ENCODE measurements at places on chromosomes 12 and 14.
A peak's percentile ranks its signal among the peaks of the same experiment; 100 is the strongest.

- no peak for DNase-seq
Observed at GRCh38 chr12:68772714-68773113, 26.7 kb downstream of the SLC35E3 start.

DNA sequence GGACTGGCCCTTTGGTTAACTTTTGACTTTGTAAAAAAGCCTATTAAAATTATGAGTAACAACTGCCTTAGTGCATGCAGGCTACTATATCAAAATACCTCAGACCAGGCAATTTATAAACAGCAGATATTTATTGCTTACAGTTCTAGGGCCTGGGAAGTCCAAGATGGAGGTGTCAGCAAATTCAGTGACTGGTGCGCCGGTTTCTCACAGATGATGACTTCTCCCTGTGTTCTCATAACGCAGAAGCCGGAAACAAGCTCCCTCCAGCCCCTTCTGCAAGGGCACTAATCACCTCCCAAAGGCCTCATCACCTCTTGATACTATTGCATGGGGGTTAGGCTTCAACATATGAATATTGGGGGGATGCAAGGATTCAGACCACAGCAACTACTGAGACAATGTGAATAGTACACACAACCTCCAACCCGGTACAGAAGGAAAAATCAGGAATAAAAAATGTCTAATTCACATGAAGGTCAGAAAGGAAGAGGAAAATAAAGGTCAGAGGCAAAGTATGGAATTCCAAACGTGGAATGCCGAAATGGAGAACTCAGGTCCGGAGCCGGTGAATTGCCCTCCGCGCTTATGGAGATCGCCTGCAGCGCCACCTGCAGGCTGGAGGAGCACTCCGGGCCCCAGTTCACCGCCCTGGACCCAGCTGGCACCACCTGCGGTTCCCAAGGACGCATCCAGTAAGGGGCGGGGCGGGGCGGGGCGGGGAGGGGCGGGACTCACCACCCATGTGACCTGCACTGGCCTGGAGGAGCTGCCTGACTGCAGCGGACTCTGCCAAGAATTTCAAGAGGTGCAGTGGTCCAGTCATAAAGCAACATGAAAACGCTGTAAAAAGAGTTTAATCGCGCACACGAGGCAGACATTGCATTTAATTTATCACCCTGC is 203.4 kb downstream of the KIF26A start:
- DNase-seq: peak; percentile 88

GRCh38 chr14:96861568-96862310 is 64.6 kb downstream of the VRK1 start:
- DNase-seq: no peak

- DNase-seq: peak; percentile 99
Observed at GRCh38 chr12:49707128-49707811, at the start of gene FMNL3. Gene FMNL3, minus strand, starts transcription at chr12:49707405. Its CDS starts 225 bp downstream, at chr12:49707180.

GRCh38 chr14:96304956-96305355 is 48.9 kb downstream of the BDKRB1 start:
- no peak for DNase-seq

- DNase-seq: peak; percentile 85
Observed at GRCh38 chr12:13390381-13390861, 193.9 kb downstream of the EMP1 start.

DNA sequence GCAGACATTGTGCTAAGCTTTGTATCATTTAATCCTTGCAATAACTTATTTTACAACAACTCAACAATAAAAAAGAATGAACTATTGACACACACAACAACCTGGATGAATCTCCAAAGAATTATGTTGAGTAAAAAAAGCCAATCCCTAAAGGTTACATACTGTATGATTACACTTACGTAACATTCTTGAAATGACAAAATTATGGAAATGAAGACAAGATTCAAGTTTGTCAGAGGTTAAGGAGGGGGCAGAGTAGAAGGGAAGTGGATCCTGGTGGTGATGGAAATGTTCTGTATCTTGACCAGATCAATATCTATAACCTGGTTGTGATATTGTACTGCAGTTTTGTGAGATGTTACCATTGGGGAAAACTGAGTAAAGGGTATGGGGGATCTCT is 63.2 kb upstream of the LMNTD1 start:
- no peak for DNase-seq

DNA sequence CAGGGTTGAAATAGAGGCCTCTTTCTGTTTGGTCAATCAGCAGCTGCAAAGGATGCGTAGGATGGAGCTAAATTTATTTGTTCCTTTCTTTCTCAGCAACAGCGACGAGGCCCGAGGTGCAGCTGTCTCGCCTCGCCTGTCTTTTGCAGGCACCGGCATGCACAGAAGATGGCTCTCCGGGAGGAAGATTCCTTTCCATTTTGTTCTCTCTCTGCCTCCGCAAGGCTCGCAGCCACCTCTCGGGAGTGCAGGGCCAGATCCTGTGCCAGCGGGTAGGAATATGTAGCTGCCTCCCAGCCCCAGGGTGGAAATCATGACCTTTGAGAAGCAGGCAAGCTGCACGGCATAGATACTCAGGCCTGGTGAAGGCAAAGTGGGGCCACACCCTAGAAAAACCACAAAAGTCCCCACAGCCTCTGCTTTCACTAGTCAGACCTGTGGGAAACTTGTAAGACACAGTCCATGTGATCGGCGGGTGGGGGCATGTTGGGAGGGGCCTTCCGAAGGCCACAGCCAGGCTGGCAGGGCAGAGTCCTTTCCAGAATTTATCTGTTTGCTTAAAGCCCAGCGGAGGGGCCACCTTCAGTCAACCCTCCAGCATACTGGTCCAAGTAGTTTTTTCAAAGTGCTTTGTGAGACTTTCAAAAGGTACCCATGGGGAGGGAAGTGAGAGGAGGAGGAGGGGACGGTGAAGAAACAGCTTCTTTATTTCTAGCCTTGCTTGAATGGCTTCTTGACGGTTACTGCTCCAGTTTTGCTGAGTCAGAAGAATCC is at the start of gene MAP1LC3B2:
Gene MAP1LC3B2 (plus strand): TSS at position 220 of the 774 bp plus-strand sequence. CDS start 16,562 bp downstream, outside the sequence.
- peak; percentile 54 for DNase-seq

DNA sequence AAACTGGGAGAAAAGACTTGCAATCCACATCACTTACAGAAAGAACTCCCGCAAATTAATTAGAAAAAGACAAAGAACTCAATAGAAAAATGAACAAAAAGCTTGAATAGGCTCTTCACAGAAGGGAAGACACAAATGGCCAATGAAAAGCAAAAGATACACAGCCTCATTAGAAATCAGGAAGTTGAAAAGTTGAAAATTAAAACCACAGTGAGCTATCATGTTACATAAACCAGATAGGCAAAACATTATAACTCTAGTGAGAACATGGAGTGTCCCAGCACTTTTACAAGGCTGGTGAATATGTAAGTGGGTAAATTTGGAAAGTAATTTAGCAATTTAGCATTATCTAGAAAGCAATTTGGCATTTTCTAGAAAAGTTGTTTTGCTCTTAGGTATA is 158.4 kb upstream of the RASSF8 start:
- no peak for DNase-seq

GRCh38 chr12:857611-858010 is 91.9 kb downstream of the RAD52 start:
- no peak for DNase-seq

DNA sequence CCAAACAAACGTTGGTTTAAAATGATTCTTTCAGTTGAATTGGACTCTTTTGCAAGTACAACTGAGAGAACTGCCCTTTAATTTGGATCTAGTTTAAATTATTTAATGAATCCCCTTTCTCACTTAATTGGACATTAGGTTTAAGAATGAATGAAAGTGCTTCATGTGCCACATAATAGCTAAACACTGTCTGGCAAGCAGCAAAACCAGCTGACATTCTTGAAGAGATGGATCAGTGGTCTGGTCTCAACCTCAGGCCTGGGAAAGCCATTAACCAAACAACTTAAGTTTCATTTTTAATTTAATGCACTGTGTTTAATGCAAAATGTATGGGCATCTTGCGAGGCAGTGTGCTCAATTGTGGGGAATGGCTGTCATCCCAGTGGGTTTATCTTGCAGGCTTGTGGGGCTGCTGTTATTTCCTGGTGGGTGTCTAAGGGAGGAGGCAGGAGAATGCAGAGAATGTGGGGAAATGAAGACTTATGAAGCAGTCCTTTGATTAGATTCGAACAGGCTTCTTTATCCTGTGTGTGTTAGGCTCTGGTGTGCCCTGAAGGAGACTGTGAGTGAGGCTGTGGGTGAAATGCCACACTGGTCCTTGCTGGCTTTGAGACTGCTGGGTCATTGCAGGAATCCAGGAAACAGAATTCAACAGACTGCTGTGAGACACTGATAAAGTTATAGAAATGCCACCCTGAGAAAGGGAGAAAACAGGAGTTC is 144.1 kb upstream of the PELI2 start:
- no peak for DNase-seq

- DNase-seq: peak; percentile 85
Observed at GRCh38 chr12:8038659-8039114, 6.2 kb downstream of the FOXJ2 start.

DNA sequence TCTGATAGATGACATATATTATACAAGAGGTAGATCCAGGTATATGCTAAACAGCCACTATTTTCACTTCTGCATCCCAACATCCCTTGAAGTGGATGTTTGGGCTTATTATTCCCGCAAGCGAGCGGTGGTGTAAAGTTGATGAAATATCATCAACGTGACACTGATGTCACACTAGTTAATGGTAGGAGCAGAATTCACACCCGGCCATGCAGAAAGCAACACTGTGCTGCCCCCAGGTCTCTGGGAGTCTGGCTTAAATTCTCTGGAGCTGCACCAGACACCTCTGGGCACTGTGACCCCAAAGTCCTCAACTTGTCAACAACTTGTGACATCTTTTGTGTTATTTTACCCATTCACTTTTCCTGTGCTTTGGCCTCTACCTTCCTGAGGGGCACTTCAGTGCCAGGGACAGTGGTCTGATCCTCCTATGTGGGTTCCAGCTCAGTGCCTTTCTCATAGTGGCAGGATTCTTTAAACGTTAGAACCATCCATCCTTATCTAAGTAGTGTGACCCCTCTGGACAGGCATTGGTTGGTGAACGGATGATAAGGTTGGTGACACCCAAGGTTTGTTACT is 952 bp downstream of the DRAM1 start:
- no peak for DNase-seq

DNA sequence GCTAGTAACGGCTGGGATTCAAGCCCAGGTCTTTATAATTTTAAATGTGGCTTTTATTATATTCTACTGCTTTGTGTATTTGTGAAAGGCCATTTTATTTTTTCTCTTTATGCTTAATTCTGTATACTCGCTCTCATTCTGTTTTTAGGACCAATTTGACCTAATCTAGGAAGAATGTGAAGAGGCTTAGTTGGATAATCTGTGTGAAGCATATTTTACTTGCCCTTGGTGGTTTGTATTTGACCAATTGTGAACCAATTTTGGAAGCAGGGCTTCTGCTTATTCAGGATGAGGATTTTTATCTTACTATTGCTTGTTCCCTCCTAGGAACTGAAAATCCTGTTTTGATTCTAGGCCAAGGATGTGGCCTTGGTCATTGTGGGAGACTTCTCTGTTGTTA is 113.1 kb downstream of the TTC6 start:
- no peak for DNase-seq

DNA sequence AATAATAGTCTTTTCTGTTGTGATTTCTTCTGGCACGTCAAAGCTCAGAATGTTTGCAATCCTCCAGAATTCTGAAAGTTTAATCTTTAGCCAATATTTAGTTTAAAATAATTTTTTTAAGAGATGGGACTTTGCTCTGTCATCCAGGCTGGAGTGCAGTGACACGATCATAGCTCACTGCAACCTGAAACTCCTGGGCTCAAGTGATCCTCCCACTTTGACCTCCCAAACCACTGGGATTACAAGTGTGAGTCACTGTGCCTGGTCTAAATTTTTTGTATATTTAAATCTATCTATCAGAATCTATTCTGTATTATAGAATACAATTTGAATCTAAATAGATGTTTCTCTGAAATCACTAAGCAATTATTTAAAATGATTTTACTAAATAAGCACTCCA is 572.7 kb downstream of the VRK1 start:
- no peak for DNase-seq

- no peak for DNase-seq
Observed at GRCh38 chr14:85444635-85445034, 85.3 kb upstream of the FLRT2 start.

DNA sequence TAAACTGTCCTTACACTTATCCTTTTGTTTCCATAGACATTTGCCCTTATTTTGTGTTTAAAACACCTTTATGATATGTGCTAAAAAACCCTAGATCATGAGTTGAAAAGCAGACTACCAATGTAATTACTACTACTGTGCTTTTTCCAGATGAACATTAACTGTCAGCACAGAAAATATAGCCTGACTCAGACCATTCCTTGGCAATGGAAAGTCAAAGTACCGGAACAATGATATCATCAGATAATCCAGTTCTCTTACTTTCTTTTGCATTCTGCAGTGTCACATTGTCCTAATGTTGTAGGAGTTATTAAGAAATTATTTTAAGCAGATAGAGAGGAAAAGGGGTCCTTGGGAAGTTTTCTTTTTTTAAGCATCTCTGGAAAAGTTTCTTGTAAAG is 1189.0 kb upstream of the FLRT2 start:
- no peak for DNase-seq

GRCh38 chr12:27996761-27997160 is 24.2 kb upstream of the PTHLH start:
- no peak for DNase-seq

DNA sequence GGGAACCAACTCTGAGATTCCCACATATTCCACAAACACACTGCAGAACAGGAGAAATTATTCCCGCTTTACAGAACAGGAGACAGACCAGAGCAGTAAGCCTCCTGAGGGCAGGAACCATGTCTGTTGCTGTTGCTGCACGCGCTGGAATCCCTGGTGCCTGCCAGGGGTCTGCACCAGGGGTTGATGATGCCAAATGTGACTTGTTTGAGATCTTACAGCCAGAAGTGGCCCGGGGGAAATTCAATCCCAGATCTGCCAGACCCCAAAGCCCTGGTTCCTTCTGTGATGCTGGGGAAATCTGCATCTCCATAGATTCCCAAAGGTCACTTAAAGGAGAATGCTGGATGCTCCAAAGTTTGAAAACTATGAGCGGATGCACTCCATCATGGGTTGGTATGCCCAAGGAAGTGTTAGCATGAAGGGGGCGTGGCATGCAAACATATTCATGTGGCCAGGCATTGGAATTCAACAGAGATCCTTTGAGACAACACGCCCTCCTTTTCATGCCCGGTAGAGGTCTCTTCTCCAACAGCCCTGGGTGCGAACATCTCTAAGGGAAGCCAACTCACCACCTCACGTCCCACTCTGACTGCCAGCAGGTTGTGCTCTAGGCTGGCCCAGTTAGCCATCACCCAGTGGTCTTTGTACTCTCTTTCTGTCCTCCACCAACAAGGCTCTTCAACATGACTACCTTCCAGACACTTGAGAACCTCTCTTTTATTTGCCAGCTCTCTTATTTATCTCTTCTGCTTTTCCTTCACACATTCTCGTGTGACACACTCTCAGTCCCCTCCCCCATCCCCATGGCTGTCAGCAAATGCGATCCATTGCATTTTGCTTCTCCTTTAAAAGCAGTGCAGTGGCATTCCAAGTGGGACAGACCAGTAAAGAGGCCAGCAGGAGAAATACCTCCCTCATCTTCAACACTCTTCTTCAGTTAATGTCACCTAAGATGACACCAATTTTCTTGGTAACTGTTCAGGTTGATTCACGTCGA is 131.3 kb downstream of the ZFP36L1 start:
- no peak for DNase-seq

All from testis (tissue), 5 donors.